ENCODE measurements at places on chromosomes 16 and 17.
A peak's percentile ranks its signal among the peaks of the same experiment; 100 is the strongest.

DNA sequence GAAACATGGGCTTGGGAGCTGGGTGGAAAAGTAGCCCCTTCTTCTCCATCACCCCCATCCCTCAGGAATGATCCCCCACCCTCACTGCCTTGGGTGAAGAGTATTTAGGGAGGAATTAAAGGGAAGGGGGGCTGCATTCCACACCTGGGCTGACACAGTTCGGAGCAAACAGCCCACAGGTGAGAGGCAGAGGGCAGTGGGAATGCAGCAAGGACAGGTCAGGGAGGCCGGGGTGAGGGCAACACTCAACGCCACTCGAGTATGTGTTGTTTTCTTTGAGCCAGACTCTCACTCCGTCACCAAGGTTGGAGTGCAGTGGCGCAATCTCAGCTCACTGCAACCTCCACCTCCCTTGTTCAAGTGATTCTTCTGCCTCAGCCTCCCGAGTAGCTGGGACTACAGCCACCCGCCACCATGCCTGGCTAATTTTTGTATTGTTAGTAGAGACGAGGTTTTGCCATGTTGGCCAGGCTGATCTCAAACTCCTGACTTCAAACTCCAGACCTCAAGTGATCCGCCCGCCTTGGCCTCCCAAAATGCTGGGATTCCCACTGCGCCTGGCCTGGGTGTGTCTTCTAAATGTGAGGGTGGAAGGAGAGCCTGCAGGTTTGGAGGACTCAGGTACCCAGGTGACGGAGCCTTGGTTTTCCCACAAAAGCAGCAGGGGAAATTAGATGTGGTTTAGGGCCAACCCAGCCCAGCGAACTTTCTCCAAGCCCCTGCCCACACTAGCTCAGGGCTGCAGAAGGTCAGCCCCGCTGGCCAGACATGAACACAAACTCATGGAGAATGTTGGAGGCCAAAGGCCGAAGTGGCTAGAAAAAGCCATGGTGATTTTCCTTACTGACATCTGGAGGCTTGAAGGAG, 21.2 kb upstream of the ITGA3 start:
- no peak for DNase-seq

DNA sequence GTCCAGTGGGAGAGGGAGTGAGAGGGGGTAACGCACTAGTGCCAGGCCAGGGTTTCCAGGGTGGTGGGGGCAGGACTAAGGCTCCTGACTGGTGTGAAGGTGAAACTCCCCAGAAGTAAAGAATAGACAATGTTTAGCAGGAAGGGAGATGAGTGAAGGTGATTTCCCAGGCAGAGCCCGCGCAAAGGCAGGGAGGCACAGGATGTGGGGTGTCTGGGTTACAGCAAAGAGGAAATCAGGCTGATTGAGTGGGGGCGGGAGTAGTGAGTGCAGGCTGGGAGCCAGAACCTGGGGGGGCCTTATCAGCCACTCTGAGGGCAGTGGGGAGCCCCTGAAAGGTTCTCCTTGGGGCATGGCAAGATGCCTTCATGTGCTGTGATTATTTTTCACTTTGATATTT, 167.5 kb downstream of the UTP18 start:
- DNase-seq: peak; percentile 50

- peak; percentile 26 for DNase-seq
These were observed 114.0 kb downstream of the C16orf95 start for GRCh38 chr16:87203060-87203656.

DNA sequence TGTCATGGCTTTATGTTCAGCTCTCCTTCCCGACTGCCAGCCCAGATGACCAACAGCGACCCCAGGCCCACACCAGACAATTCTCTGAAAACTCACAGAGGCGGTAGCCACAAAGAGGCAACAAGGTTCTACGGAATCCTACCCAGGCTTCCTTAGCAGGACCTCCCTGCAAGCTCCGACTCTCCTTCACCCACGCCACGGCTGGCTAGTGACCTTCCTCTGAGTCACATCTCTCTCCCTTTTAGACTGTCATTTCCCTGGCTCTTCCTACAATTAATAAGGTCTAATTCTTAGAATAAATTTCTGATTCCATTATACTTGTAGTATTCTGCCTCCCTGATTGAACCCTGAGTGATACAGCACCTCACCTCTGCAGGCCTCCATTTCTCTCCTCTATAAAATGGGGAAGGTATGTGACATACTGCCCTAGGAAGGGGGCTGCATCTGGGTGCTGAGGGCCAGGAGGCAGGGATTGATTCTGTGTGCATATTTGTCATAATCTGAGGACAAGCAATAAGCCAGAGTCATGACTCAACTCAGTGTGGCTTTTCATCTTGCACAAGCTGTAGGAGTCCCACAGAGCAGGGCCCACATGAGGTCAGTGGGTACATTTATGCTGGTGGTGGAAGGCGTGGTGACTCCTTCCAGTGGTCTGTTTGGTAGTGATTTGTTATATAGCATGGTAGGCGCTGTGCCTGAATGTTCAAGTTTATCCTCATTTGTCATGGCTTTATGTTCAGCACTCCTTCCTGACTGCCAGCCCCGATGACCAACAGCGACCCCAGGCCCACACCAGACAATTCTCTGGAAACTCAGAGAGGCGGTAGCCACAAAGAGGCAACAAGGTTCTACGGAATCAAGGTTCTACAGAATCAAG, 46.2 kb downstream of the SMPD3 start:
- no peak for DNase-seq

GRCh38 chr17:34639706-34640425, 60.5 kb downstream of the TMEM132E start:
- no peak for DNase-seq

DNA sequence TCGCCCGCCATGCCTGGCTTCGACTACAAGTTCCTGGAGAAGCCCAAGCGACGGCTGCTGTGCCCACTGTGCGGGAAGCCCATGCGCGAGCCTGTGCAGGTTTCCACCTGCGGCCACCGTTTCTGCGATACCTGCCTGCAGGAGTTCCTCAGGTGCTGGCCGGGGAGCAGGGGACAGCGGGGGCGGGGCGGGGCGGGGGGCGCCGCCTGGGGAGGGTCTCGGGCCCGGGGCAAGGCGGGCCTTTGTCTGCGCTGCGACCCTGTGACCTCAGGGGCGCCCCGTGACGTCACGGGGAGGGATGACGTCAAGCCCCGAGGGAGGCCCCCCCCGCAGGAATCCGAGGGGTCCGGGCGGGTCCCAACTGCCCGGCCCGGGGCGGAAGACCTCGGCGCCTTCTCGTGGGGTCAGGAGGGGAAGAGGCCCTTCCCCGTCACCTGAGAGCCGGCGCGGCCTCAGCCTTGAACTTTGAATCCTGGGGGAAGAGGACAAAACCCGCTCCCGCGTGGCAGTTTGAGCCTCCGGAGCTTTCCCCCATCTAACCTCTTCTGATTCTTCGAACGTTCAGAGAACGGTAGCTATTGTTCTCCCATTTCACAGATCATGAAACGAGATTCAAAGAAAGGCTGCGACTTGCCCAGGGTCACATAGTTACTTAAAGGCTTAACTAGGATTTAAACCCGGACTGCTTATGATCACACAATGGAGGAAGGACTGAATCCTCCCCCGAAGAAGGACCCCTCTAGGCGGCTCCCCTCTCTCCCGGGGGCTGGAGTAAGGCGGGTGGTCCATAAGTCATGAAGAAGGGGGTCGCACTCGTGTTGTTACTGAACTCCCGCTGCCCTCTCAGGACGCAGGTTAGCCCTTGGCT, 527 bp downstream of the TRAF4 start:
- peak; percentile 75 for DNase-seq

Measured in activated CD8-positive, alpha-beta memory T cell treated with anti-CD3 and anti-CD28 coated beads, Interleukin-2, amount 50 U/mL, for 4 hours (primary cell).